ENCODE measurements at places on chromosomes 3 and 15. TPM values are rescaled to one million over a fixed set of nuclear protein-coding genes. Genes with fewer than 3 reads are reported as not detected.

Gene STRIT1
- total RNA-seq: not detected

- no peaks in the 10 kb centered on the region for H3K4me1 ChIP-seq
- H3K4me3 ChIP-seq: no peak overlapping the region
- no peaks in the 10 kb centered on the region for H3K27me3 ChIP-seq
- no peak overlapping the region for H3K27ac ChIP-seq
These were observed 125.0 kb downstream of the RAP2B start for GRCh38 chr3:153287017-153287416.

DNA sequence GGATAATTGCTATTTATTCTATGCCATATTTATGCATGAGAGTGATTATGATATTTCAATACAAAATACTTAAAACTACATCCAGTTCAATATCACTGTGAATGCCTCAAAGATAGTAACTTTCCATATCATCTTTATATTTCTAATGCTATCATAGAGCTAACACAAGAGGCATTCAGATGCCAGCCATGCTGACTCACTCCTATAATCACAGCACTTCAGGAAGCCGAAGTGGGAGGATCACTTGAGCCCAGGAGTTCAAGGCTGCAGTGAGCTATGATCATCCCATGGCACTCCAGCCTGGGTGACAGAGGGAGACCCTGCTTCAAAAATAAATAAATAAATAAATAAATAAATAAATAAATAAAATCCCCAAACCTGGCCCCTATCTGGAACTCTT is 498.7 kb downstream of the EPHA3 start:
- DNase-seq: no peak
- no peaks in the 10 kb centered on the region for H3K27me3 ChIP-seq
- H3K36me3 ChIP-seq: no peaks in the 10 kb centered on the region
- H3K4me3 ChIP-seq: no peak overlapping the region

Gene FAH
- total RNA-seq: 5.0 TPM

Gene GNAT1
- total RNA-seq: not detected

GRCh38 chr15:81183439-81183775 is 13.3 kb upstream of the IL16 start:
- H3K36me3 ChIP-seq: no peaks in the 10 kb centered on the region
- H3K4me1 ChIP-seq: no peaks in the 10 kb centered on the region
- H3K4me3 ChIP-seq: no peak overlapping the region

Gene CHRFAM7A
- total RNA-seq: 1.2 TPM

DNA sequence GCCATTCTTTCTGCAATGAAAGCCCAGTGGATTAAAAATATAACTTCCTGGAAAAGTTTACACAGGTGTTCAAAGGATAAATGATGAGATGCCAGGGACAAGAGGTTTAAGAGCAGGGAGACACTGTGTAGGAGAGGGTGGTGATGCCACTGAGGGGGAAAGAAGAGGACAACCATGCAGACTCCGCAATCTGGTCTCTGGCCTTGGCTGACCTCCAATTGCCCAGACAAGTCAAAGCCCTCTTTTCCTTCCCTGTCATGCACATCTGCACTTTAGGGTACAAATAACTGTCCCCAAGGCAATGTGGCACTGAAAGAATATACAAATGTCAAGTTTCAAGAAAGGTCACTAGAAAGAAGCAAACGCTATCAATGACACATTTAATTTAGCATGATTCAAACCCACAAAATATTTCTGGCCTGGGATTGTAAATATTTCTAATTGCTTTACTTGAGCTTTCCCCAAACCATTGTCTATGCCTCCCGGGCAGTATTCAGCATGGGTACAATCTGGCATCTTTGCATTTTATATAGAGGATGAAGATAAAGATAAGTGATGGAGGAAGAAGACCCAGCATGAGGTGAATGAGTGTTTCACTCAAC is 319.4 kb downstream of the PLCL2 start:
- no peaks in the 10 kb centered on the region for H3K4me1 ChIP-seq
- H3K36me3 ChIP-seq: no peaks in the 10 kb centered on the region
- no peak overlapping the region for H3K27ac ChIP-seq
- no peak for DNase-seq
- H3K4me3 ChIP-seq: no peak overlapping the region

GRCh38 chr3:117417411-117417810 is 707.8 kb downstream of the TUSC7 start:
- no peak for DNase-seq
- no peak overlapping the region for H3K27ac ChIP-seq
- H3K4me3 ChIP-seq: no peak overlapping the region
- H3K27me3 ChIP-seq: no peaks in the 10 kb centered on the region

DNA sequence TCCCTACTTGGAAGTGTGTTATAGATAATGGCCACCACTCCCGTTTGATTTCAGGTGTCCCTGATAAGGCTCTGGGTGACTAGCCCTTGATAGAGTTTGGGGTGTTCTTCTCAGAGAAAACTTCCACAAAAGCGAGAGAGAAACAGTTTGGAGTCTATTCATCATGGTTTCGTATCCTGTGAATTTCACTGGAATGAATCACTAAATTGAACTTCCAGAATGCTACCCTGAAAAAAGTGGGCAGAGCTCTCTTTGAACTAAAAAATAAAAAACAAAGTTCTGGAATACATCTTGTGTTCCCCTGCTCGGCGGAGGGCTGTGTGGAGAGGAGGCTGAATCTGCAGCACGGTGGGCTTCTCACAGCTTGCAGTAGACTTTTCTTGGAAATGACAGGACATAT is 52.8 kb upstream of the FAM98B start:
- no peaks in the 10 kb centered on the region for H3K27me3 ChIP-seq
- no peak for DNase-seq
- H3K4me1 ChIP-seq: no peaks in the 10 kb centered on the region
- no peak overlapping the region for H3K27ac ChIP-seq
- H3K4me3 ChIP-seq: no peak overlapping the region
- H3K36me3 ChIP-seq: no peaks in the 10 kb centered on the region

- no peaks in the 10 kb centered on the region for H3K27me3 ChIP-seq
- H3K4me3 ChIP-seq: no peak overlapping the region
- no peaks in the 10 kb centered on the region for H3K36me3 ChIP-seq
- H3K4me1 ChIP-seq: no peaks in the 10 kb centered on the region
- no peak for DNase-seq
These were observed 159.3 kb upstream of the C2CD4B start for GRCh38 chr15:62324382-62324781.

DNA sequence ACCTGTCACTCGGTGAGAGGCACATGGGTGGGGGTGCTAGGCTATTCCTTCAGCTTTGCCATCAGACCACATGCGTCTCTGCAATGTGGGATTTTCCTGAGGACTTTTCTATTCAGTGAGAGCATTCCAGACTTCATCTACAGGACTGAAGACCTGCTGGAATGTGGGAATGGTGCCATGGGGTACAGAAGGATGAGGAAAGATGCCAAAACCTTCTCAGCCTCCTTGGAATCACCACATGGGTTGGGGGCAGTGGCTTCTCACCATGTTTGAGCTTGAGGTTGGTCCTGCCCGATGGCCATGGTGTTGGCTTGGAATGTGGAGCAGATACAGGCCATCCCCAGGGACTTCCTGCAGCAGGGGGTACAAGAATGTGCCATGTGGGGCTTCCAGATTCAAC is 80.9 kb upstream of the KLF13 start:
- H3K27ac ChIP-seq: no peak overlapping the region
- no peak for DNase-seq
- H3K36me3 ChIP-seq: no peaks in the 10 kb centered on the region
- no peaks in the 10 kb centered on the region for H3K27me3 ChIP-seq
- H3K4me1 ChIP-seq: no peaks in the 10 kb centered on the region

Gene SCAMP5
- 40.0 TPM for total RNA-seq

- no peaks in the 10 kb centered on the region for H3K4me1 ChIP-seq
- H3K4me3 ChIP-seq: no peak overlapping the region
- H3K27me3 ChIP-seq: no peaks in the 10 kb centered on the region
- DNase-seq: no peak
- no peak overlapping the region for H3K27ac ChIP-seq
These were observed 29.4 kb downstream of the TP53BP1 start for GRCh38 chr15:43463507-43463906.

Gene RASGRP1
- 0.79 TPM for total RNA-seq

Gene IMPG2
- 0.04 TPM for total RNA-seq

DNA sequence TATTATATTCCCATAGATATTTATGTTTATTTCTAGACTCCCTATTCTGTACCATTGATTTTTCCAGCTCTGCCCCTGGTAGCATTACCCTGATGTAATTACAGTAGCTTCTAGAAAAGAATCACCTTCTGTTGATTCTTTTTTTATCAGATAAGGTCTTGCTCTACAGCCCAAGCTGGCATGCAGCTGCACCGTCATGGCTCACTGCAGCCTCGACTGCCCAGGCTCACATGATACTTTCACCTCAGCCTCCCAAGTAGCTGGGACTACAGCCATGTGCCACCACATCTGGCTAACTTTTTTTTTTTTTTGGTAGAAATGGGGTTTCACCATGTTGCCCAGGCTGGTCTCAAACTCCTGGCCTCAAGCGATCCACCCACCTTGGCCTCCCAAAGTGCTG is 41.8 kb downstream of the SLC24A1 start:
- H3K27me3 ChIP-seq: no peaks in the 10 kb centered on the region
- H3K4me3 ChIP-seq: no peak overlapping the region
- H3K36me3 ChIP-seq: peaks cover 46% of the 10 kb centered on the region
- no peak for DNase-seq
- no peak overlapping the region for H3K27ac ChIP-seq

Gene NME9
- 0.47 TPM for total RNA-seq

DNA sequence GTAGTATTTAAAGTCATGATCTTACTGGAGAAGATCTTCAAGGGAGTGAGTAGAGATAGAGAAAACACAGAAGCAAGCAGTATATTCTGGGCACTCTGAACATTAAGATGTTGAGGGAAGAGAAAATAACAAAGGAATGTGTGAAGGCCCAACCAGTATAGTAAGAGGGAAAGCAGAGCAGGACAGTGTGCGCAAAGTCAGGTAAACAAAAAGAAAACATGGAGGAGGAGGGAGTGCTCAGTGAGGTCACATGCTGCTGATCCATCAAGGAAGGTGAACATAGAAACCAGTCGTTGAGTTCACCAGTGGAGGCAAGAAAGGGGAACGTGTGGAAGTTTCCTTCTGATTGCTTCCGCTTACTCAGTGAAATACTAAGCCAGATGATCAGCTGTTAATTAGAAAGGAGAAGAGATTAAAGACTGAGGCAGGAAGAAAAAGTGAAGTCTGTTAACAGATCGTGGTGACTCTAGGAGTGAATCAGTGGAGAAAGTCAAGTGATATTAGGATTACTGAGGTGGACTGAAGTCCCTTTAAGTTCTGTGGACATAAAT is 47.2 kb downstream of the OPA1 start:
- no peaks in the 10 kb centered on the region for H3K27me3 ChIP-seq
- no peak for DNase-seq

DNA sequence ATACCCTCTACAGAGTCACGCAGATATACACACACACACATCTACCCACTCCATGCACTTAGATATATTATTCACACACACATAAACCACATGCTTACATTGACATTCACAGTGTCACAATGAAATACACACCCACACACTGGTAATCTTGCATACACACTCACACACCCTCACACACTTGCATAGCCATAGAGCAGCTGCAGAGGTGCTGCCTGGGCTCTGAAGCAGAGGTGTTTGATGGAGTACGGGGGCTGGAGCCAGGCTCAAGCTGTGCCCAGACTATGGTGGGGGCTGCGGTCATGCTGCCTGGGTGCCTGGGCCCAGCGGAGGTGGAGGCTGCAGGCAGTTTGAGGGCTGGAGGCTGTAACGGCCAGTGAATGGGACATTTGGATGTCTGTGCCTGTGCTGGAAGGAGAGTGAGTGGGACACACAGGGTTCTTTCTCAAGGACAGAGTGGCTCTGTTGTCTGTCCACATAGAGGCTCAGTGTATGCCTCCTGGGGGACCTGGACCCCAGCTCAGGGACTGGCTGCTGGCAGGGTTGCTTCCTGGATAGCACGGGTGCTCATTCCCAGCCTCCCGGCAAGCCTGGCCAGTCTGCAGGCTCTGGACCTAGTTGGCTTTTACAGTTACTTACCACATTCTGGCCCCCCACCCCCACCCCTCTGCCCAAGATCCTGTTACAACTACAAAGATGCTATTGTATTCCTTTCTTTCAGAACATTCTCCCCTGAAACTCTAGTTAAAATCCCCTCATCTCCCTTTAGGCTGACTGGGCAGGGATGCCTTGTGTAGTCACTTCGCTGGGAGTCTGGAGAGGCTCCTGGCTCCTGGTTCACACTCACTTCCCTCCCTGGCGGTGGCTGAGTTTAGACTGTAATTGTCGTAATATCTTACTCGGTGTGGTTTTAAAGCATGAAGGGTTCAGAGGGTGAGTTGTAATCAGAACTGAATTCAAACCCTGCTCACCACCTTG is 12.5 kb downstream of the GASK1A start:
- H3K27ac ChIP-seq: no peak overlapping the region
- H3K27me3 ChIP-seq: no peaks in the 10 kb centered on the region
- no peaks in the 10 kb centered on the region for H3K36me3 ChIP-seq
- no peak overlapping the region for H3K4me3 ChIP-seq

DNA sequence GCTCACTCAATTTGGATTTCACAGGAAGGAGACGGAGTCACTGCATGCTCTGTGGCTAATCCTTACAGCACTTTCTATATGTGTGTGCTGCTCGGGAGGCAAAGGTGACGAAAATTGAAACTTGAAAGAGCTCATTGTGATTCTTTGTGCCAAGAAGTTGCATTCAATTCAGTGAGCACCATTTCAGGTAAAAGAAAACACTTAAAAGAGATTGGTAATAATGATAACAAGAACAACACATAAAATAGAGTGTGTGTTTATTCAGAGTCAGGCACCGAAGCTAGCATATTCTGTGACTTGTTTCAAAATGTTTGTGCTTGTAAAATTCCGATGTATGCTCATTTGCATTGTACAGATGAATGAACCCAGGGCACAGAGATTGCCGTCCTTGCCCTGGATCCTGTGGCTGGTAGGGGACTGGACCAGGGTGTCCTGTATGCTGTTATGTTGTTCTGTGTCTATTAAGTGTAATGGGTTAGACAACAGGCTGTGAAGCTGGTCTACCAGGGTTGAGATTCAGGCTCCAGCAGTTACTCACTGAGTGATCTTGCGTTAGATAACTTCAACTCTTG is 193.3 kb upstream of the PROK2 start:
- no peak for DNase-seq
- no peak overlapping the region for H3K27ac ChIP-seq
- H3K36me3 ChIP-seq: no peaks in the 10 kb centered on the region
- no peak overlapping the region for H3K4me3 ChIP-seq
- no peaks in the 10 kb centered on the region for H3K4me1 ChIP-seq

Gene CYP1A1
- not detected for total RNA-seq

Gene WDR93
- total RNA-seq: 0.31 TPM

GRCh38 chr3:27114684-27115083 is 254.5 kb downstream of the NEK10 start:
- H3K4me1 ChIP-seq: no peaks in the 10 kb centered on the region
- no peaks in the 10 kb centered on the region for H3K27me3 ChIP-seq
- no peak for DNase-seq
- no peak overlapping the region for H3K27ac ChIP-seq

GRCh38 chr3:89571298-89571697 is 463.9 kb downstream of the EPHA3 start:
- H3K27me3 ChIP-seq: no peaks in the 10 kb centered on the region
- H3K36me3 ChIP-seq: no peaks in the 10 kb centered on the region
- H3K4me1 ChIP-seq: no peaks in the 10 kb centered on the region

- H3K27ac ChIP-seq: no peak overlapping the region
- H3K4me1 ChIP-seq: no peaks in the 10 kb centered on the region
- H3K27me3 ChIP-seq: no peaks in the 10 kb centered on the region
- no peaks in the 10 kb centered on the region for H3K36me3 ChIP-seq
- H3K4me3 ChIP-seq: no peak overlapping the region
These were observed 66.5 kb downstream of the IGSF11 start for GRCh38 chr3:118968111-118968510.

Gene EAF2
- total RNA-seq: 8.6 TPM

GRCh38 chr3:53227993-53228885 is 27.6 kb downstream of the TKT start:
- H3K27me3 ChIP-seq: no peaks in the 10 kb centered on the region
- H3K4me1 ChIP-seq: no peaks in the 10 kb centered on the region
- H3K36me3 ChIP-seq: peaks cover 93% of the 10 kb centered on the region
- H3K4me3 ChIP-seq: no peak overlapping the region
- no peak for DNase-seq
